Activated gamma-delta T cell treated with Interleukin-2 at 50 U/mL for 16 hours (primary cell): ENCODE measurements at places on chromosomes 11 and 22.

GRCh38 chr11:59191890-59192289, 20.0 kb downstream of the DTX4 start:
- DNase-seq = no peak

- DNase-seq = no peak
Measured at GRCh38 chr11:24760681-24761080, 263.8 kb downstream of the LUZP2 start.

- no peak for DNase-seq
Measured at GRCh38 chr11:131235328-131236298, 134.8 kb upstream of the NTM start.

- no peak for DNase-seq
Measured at GRCh38 chr11:119589001-119589400, 140.0 kb downstream of the NECTIN1 start.

DNA sequence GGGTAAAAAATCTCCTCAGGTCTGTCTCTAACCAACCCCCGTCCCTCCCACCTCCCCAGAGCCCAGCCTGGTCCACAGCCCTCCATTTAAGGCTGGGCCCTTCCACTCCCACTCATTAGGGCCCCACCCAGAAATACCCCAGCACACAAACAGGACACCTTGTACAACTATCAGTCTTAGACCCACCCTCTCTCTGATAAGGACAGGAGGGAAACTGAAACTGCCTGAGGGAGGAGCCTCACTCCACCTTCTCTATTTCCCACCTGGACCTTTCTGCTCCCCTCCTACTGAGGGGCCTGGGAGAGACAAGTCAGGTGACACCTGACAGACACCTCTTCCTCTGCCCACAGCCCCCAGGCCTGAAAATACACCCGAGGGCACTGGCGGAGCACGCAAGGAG, 90.2 kb downstream of the PLEKHA7 start:
- no peak for DNase-seq

DNA sequence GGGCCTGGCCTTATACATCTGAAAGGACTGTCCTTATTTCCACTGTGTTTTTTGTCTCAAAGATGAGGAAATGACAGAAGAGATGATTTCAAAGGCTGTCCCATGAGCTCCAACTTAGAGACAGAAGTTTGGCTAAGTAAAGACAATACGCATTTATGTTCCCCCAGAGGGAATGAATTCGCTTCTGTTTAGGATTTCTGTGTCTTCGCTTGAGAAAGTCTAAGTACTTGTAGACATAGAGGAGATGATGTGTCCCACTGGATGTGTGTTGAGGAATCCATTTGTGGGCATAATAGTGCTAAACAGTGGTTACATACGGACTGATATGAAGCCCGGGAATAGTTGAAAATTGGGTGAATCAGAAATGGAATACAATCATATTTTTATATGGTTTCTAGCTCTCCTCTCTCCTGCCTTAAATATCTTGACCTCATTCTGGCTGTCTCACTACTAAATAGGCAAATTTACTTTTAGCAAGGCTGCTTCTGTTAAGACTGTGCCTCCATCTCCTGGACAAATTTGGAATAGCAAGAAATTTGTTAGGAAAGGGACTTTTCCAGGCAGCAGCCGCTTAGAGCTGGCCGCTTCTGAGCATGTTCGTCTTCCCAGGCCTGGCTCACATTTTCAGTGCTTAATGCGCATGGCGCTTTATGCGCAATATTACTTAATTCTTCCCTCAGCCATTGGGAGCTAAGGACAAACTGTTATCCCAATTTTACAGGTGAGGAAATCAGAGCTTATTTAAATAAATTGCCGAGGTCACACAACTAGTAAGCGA, 1.9 kb upstream of the PEX26 start:
- DNase-seq = peak; percentile 18

- no peak for DNase-seq
Measured at GRCh38 chr11:67102664-67103063, 16.4 kb upstream of the KDM2A start.

- DNase-seq = no peak
Measured at GRCh38 chr22:48182846-48183805, 1420.7 kb downstream of the TBC1D22A start.
